ENCODE measurements at places on chromosomes 4 and X.

- DNase-seq: no peak
Measured at GRCh38 chrX:153641627-153642026, 5.4 kb upstream of the DUSP9 start.

GRCh38 chrX:56228914-56229313 lies 3.2 kb upstream of the KLF8 start:
- DNase-seq: no peak

DNA sequence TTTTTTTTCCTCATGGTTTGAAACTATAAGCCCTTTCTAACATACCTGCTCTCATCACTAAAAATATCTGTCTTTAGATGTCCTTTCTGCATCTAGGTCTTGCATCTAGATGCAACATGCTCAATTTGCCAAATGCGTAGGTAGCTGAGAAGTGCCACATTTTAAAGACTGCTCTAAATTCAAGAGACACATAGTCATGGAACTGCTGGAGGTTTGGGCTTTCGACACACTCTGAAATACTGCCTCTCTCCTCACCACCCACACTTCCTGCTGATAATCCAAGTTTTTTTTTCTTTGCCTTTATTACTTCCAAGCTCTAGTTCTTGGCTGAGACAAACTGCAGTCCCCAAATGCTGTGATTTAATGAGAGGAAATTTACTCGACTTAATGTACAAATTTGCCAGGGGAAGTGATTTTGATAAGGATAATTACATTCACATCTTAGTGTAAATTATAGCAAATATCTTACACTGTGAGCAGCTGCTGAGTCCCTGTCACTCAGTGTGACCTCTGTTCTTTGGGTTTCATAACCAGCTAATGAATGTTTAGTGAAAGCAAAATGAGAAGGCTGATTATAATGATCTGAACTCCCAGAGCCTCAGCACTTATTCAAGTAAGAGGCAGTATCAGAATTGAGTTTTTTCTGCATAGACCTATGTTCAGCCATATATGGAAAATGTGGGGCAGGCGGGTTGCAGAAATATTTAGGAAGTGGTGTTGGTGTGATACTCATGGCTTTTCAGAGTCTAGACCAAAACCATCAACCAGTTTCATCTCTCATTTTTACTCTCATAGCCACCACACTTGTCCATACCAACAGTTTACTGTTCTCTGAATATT lies 31.3 kb downstream of the DRD5 start:
- DNase-seq: no peak

DNA sequence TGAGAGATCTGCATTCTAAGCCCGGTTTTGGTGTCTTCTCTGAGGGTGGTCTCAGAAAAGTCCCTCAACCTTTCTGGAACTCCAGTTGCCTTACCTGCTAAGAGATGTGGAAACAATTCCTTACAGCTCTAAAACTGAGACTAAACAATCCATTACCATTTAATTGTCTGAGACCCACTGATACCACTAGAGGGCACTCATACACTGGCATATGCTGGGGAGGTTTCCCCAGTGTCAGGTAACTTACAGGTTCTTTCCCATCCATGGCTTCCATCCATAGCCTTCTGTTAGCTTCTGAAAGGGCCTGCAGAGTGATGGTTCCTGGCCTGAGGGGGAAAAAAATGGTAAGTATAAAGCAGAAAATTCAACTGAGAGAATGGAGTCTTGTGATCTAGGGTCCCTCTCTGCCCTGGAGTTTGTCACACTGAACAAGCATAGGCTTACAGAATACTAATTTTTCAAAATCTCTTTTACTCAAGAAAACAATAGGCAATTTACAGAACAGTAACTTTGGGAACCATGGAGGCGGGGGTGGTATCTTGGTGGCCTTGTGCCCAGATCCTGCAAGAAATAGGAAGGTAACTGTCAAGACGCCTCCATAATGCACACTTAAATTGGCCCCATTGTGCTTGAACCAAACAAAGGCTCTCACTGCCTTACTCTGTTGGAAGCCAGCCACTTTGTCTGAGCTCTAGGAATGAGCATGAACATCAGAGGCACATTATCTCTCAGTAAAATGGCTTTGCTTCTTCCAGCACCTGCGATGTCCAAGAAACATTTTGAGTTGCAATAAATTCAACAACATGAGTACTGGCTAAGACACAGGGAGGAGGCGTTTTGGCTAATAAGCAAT lies 236.1 kb downstream of the OPHN1 start:
- DNase-seq: no peak

DNA sequence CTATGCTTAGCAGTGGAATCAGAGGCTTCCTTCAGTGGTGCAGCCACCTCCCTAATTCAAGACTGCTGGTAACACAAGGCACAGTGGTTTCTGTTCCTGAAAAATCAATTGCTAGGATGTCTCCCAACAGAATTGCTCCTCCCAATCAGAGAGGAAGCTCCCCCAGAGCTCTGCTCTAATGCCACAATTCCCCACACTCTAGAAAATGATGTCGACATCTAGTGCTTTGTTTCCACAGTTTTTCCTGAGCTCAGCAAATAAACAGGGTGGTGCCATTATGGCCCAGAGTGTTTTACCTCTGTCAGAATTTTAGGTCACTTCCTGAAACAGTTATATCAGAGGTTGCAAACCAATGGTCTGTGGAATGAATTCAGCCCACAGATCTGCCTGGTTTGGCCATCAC lies 24.7 kb downstream of the TAB3 start:
- no peak for DNase-seq

GRCh38 chr4:169151671-169152070 lies 119.1 kb downstream of the SH3RF1 start:
- DNase-seq: no peak

DNA sequence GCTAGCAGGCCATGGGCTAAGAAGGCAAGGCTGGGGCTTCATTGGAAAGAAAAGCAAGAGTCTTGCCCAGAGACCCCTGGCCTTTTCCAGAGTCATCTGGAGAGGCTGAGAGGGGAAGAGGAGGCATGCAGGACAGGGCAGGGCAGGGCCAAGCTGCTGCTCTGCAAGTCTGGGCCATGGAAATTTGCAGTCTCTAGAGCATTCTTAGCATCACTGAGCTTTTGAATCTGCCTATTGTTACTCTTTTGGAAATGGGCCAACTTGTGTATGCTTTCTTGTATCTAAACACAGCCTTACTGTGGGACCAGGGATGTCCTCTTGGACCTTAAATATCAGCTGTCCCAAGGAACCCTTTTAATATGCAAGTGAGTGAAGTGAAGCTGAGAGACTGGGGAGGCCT lies 560.5 kb downstream of the MID1IP1 start:
- DNase-seq: no peak

GRCh38 chr4:158827543-158827981 lies 58.7 kb downstream of the FNIP2 start:
- DNase-seq: no peak

DNA sequence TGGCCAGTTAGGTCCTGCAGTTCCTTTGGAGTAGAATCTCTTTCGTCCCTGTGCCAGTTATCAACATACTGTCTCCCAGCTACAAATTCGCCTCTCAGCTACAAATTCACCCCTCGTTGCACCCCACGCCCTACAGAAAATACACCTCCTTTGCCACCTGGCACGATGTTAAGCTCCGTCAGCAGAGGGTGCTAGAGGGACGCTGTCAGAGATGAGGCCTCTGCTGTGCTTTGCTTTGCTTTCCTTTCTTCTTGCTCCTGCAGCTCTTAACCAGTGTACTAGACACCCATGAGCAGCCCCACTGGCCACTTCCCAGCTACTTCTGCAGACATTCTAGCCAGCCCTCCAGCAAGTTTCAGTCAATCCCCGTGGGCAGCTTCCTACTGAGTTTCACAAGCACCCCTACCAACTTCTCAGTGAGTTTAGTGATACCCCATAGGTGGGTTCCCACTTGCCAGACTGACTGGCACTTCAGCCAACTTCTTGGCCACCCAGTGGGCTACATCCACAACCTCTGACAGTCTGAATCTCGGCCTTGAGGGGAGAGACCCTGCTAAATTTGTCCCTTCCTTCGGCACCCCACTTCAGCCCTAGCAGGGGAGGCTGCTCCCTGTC lies 21.8 kb downstream of the HAUS3 start:
- peak; percentile 36 for DNase-seq

DNA sequence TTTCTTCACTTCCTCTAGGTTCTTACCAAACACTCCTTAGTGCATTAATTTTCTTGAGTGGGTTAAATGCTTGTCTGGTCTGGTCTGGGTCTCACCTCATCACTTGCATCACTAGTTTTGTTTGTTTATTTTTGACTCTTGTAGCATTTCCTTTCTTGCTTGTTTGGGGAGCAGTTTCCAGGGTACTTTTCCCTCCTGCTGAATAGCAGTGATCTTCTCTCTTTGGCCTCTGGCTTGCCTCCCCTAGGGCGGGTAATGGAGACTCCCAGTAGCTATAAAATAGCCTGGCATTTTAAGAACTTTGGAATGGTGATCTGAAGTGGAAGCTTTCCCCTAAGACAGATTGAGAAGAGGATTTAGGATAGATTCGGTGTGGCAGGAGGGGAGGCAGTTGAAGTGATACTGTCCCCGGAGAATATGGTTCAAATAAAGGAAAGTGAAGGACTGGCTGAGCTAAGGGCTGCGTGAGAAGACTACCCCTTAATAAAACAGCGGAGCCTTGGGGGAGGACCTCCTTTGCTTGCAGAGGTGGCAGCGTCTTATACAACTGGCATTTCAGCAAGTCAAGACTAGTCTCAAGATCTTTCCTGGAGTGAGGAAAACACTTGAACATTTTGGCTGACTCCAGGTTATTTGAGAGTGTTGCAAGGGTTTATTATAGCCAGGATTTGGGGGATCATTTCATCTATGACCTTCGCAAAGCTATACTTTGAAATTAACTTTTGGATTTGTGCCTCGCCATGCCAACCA lies 190.6 kb downstream of the FRAS1 start:
- no peak for DNase-seq

Data from left renal pelvis (tissue), 4 donors.